ENCODE measurements at places on chromosomes 12 and 14.

DNA sequence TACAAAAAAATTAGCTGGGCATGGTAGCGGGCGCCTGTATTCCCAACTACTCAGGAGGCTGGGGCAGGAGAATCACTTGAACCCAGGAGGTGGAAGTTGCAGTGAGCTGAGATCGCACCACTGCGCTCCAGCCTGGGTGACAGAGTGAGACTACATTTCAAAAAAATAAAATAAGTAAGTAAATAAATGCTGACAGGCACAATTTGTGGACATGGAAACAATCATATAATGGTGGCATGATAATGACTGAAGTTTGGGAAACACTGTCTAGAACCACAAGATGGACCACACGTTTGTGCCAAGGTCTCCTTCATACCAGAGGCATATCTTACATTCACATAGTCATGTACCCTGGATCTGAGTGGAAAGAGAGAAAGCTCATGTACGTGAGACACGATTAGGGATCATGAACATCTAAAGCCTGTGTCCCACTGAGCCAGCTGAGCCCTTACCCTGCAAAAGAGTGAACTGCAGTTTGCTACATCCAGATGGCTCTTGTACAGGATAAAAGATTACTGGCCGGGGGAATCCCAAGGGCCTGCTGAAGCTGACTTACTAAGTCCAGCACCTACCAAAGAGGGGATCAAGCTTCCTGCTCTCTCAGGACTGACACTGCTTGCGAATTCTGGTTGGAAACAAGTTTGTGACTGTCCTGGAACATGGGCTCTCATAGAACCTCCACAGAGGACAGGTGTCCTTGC is 62.9 kb downstream of the TRAFD1 start:
- no peak for DNase-seq

GRCh38 chr12:97404543-97404942 is 58.1 kb upstream of the RMST start:
- no peak for DNase-seq

GRCh38 chr12:126157575-126157966 is 1092.3 kb downstream of the AACS start:
- no peak for DNase-seq

- DNase-seq, result no peak
Measured at GRCh38 chr12:86634456-86635410, 378.5 kb upstream of the MGAT4C start.

DNA sequence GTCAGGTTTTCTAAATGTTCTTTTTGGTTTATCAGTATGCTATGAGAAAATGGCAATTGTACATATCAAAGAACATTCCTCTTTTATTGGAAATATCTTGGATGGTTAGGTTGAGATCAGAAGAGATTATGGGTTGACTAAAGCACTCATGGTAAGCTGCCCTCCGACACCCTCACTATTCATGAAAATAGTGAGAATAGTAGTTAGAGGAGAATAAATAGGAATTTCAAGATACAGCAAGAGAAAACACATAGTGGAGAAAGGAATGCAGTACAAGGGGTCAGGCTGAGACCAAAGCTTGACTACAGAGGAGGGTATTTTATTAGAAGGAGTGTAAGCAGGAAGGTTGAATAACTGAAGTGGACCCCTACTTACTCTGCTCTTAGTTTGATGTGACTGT is 112.5 kb downstream of the PTPRQ start:
- no peak for DNase-seq

GRCh38 chr14:99101855-99102461 is 170.0 kb downstream of the BCL11B start:
- no peak for DNase-seq

DNA sequence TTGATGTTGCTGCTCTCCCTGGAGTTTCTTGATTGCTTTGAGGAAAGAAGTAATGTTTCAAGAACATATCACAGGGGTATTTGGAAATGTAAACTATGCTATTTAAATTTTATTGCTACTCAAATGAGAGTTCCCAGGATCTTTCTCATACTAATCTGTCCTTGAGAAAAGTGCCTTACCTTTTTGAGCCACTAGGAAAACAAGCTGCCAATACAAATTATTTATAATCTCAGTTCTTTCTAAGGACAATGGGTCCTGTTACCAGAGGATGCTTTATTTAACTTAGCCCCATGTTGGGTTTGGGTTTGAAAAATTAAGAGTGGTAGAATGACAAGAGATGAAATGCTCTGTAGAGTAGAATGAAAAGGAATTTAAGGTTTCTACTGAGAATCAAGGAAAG is 258.2 kb upstream of the PRKD1 start:
- no peak for DNase-seq

DNA sequence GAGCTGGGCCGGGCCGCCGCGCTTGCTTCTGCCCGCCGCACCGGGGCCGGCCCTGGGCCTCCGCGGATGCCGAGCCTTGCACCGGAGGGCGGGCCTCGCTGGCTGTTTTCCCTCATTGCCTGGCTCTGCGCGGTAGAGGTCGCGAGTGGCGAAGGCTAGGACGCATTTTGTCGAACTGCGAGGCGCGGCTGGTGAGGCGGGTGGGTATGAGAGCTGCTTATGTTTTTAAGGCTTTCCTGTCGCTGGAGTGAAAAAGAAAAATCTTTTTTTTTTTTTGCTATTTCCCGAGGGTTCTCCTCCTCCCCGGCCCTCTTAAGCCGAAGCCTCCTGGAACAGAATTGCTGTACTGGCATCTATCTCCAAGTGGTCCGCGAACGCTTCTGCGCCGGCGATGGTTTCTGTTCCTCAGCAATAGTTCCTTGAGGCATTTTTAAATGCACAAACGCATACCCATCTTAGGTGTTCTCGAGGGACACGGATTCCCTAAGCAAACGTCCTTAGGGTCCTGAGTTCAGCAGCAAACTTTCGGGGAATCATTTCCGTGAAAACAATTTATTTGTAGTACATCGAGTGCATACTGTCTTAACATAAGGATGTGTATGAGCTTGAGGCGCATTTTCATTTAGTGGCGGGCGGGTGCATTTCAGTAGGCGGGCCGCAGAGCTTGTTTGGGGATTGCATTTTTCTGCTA is 631 bp downstream of the RESF1 start:
- DNase-seq, result peak; percentile 62

DNA sequence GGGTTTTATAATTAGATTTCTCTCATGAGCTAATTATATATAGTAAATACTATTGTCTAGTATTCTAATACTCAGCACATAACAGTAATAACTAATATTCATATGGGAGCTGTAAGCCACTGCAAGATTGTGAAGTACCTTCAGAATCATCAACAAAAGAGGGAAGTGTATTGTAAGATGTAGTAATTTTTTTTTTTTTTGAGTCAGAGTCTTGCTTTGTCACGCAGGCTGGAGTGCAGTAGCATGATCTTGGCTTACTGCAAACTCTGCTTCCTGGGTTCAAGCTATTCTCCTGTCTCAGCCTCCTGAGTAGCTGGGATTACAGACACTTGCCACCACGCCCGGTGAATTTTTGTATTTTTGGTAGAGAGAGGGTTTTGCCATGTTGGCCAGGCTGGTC is 3.1 kb downstream of the GPR33 start:
- no peak for DNase-seq

DNA sequence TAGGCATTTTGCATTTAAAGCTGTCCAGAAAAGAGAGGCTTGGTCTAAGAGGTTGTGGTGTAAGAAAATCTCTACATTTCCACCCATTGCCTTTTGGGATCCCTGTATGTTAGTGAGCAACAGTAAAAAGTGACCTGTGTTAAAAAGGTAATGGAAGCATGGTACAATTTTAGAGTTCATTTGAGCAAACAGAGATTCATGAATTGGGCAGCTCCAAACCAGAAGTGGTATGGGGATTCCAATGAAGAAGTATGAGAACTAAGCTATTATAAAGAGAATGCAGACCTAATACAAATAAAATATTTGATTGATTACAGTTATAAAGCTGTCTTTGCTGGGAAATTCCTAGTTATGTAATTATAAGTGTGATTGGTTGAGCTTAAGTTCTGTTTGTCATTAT is 907.0 kb downstream of the DIO2 start:
- DNase-seq, result no peak

- DNase-seq, result no peak
Measured at GRCh38 chr14:36408388-36408787, 88.0 kb upstream of the MBIP start.

- DNase-seq, result no peak
Measured at GRCh38 chr12:65811968-65812700, 12.1 kb upstream of the HMGA2 start.

- no peak for DNase-seq
Measured at GRCh38 chr12:69563166-69563762, 22.0 kb upstream of the CCT2 start.

DNA sequence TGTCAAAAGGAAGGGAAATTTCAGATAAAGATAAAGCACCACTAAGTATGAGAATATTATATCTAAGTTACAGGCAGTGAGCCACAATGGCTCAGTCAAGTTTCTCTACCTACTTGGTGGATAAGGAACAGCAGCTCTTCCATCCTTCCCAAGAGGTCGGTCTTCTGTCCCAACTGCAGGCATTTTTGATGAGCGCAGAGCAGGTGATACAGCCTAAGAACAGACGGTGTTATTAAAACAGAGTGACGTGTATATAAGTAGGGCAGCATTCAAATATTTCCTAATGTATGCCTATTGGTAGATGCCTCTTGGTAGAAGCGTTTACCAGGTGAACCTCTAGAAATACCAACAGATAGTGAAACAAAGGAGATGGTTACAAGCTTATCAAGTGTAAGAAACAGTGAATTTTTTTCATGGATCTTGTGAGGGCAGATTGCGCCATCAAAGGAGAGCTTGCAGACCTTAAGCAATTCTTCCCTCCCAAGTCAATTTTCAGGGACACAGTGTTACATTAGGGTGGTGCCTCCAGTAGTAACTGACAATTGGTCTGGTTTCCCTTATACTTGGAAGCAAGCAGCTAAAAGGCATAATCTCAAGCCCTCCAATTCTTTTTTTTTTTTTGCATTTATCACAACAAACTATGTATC is 274.5 kb downstream of the MED13L start:
- peak; percentile 68 for DNase-seq

DNA sequence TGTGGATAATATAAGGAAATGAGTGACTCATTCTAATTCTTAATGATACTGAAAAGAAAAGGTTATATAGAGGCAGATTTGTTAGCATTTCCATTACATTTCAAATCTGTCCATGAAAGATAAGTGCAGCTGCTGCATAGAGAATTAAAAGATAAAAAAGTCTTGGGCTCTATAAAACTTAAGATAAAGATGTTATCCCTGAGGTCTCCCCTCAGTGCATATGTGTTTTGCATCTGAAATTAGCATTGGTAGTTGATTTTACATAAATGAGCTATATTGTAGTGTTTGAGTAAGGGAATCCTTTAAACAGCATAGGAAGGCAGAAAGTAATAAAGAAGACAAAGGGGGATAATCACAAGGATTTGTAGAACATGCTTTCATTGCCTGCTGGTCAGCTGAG is 206.2 kb downstream of the FSCB start:
- no peak for DNase-seq

GRCh38 chr14:59484639-59485175 is 390 bp downstream of the JKAMP start:
- no peak for DNase-seq

DNA sequence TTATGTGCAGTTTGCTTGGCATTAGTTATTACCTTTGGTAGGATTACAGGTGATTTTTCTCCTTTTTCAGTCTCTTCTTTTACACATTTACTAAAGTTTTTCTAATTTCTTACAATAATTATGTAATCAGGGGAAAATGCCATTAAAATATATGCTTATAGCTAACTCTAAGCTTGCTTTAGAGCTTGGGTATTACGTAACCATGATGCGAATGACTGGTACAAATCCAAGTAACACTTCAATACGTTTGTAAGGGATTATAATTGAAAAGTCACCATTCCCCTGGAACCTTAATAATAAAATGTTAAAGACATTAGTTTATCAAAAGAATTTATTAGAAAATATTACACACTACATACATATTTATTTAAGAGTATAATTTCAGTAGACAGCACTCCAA is 71.6 kb downstream of the SCAF11 start:
- no peak for DNase-seq

GRCh38 chr14:67926821-67927220 is 107.2 kb downstream of the RAD51B start:
- no peak for DNase-seq

- DNase-seq, result peak; percentile 64
Measured at GRCh38 chr14:96121660-96122395, 82.7 kb downstream of the C14orf132 start.

DNA sequence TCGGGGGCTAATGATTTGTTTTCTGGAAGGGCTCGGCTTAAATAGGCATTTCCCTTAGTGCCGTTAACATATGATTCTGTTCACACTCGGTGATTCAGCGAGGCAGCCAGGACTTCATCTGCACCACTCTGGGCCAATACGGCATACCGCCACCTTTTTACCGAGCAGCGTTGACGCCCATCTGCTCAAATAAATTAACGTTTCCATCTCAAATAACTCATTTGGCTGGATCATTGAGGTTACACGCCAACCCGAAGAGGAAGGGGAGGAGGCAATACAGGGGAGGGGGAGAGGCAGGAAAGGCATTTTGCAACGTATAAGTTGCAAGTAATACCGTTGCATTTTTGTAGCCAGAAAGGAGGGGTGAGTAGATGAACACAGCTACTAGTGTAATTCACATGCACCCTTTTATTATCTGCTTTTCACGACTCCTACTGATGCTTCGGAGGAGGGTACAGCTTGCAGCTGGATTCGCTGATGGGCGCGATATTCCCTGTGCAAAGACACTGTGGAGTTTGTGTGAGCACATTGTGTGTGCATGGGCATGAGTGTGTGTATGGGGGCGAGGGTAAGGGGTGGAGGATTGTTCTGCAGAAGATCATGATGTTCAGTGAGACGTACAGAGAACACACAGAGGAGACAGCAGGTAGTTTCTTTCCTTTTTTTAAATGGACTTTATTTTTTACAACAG is 45.9 kb downstream of the MAP1LC3B2 start:
- peak; percentile 15 for DNase-seq

DNA sequence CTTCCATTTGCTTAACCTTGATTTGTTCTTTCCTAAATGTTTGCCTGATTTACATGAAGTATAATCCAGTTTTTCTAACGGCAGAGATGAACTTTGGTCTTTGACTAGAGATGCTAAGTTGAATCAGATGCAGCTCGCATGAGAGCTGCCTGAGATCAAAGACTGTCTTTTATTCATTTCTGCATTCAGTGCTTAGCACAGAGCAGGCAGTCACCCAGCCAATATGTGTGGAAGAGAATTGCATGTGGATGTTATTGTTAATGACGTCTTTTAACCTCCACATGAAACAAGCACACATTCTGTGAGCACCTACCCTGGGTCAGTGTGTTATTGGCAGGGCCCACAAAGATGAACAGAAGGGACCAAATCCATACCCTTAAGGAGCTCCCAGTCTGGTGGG is 99.2 kb downstream of the SLC5A8 start:
- no peak for DNase-seq
